ENCODE measurements at places on chromosomes 13 and 19. TPM values are rescaled to one million over a fixed set of nuclear protein-coding genes. Genes with fewer than 3 reads are reported as not detected.

The DGKH gene
- 12.4 TPM for total RNA-seq

The C13orf46 gene
- total RNA-seq: 0.66 TPM

The PRODH2 gene
- total RNA-seq: not detected

The MUC16 gene
- total RNA-seq: not detected

The HSD17B14 gene
- total RNA-seq: 4.2 TPM

The EID2 gene
- 30.8 TPM for total RNA-seq

The ADGRE3 gene
- not detected for total RNA-seq

The CDC42EP5 gene
- total RNA-seq: 6.7 TPM

The LIPE gene
- 29.1 TPM for total RNA-seq

The FGF21 gene
- not detected for total RNA-seq

The WDR88 gene
- total RNA-seq: not detected

The ZNF428 gene
- 114 TPM for total RNA-seq

All from neural crest cell (in vitro differentiated cells).